ENCODE measurements at places on chromosomes 3 and 15.

DNA sequence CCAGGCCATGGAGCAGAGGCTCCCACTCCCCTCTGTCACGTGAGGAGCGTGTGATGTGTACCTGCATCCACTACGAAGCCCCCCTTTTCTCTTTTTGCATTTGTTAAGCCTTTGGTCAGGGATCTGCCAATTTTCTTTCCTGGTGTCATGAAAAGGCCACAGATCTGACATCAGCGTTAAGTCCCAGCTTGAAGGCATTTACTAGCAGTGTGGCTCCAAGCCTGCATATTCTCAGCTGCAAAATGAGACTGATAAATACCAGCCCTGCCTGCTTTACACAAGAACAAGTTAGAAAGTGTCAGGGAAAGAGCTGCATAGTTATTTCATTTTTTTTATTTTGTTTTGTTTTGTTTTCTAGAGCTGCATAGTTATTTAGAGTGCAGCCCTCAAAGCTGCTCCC is 2.3 kb upstream of the ANKRD63 start:
- DNase-seq = no peak

DNA sequence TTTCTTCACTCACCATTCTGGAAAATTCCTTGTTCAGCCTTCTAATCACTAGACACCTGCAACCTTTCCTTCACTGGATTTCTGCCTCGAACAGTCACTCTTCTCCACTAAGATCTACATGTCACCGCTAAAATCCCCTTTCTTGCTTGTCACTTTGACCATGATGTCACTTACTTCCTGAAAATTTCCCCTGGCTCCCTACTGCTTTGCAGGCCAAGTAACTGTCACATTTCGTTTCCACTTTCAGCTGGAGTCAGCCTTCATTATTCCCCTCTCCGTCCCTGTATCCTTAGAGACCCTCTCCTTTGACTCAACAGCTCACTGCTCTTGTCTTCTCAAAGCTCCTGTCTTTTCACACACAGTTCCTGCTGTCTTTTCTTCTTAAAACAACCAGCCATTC is 15.9 kb downstream of the CHL1 start:
- DNase-seq = no peak

DNA sequence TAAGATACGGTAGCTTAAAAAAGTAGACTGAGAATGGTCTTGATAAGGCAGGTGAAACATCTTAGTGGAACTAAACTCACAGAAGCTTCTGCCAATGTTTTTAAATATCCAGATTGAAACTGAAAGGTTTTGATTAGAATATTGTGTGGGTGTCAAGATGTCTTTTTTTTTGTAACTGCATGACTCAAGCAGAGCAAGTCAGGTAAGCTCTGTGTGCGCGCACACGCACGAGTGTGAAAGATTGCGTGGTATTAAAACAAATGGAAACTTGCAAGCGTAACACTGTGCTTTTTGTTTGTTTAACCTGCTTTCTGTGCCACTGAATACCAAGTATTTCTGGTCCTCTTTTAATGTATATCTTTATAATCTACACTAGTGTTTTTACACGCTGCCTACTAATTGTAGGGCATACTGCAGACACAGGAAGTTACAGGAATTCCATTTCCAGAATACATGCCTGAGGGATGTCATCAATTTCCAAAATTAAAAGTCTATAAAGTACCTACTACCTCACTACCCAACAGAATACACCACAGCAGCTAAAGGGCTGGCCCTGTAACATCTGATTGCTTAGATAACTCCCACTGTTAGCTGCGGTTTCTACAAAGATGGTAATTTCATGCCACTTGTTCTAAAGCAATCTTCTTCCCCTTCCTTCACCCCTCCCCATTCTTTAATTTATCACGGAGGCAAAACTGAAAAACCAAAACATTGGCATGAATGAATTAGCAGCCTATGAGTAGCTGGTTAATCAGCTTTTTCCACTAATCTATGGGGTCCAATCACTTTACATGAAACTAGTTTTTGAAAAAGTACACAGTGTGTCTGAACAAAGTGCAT is 472.8 kb downstream of the SHQ1 start:
- no peak for DNase-seq

- no peak for DNase-seq
Observed at GRCh38 chr3:11610700-11611275, 32.9 kb downstream of the VGLL4 start.

- DNase-seq = no peak
Observed at GRCh38 chr3:34359064-34359463, 560.6 kb downstream of the PDCD6IP start.

DNA sequence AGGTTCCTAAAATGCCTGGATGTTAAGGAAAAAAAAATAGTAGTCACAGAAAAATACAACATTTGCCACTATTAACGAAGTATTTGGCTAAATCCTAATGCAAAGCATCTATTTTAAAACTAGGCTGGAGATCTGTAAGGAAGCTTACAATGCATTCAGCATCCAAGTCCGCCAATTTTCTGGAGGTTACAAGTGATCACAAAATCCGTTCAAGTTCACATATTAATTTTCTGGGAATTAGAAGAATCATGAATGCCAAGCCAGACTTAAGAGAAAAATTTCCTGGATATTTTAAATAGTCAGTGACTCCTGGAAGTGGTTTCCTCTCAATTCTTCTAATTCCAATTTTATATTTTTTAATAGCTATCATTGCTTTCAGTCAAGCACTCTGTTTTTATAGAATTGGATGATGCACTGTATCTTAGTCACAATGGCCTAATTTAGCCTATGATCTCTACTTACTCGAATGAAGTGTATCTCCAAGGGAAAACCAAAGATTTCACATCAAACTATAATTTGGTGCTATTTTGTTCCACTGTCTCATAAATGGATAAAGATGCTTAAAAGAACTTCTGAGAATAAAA is 60.4 kb downstream of the P3H2 start:
- DNase-seq = no peak

GRCh38 chr15:82641129-82641798 is 5.9 kb downstream of the CPEB1 start:
- DNase-seq = no peak

GRCh38 chr3:147355084-147355752 is 51.1 kb downstream of the ZIC4 start:
- no peak for DNase-seq

- no peak for DNase-seq
Observed at GRCh38 chr3:128447561-128448013, 19.1 kb downstream of the DNAJB8 start.

DNA sequence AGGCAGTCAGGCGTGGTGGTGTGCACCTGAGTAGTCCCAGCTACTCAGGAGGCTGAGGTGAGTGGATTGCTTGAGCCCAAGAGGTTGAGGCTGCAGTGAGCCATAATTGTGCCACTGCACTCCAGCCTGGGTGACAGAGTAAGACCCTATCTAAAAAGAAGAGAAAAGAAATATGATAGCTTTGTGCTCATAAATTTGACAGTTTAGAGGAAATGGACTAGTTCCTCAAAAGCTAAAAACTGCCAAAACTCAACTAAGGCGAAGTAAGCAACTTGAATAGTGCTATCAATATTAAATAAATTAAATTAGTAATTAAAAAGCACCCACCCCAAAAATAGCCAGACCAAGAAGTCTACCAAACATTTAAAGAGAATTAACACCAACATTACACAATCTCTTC is 24.5 kb upstream of the SLC15A2 start:
- DNase-seq = no peak

DNA sequence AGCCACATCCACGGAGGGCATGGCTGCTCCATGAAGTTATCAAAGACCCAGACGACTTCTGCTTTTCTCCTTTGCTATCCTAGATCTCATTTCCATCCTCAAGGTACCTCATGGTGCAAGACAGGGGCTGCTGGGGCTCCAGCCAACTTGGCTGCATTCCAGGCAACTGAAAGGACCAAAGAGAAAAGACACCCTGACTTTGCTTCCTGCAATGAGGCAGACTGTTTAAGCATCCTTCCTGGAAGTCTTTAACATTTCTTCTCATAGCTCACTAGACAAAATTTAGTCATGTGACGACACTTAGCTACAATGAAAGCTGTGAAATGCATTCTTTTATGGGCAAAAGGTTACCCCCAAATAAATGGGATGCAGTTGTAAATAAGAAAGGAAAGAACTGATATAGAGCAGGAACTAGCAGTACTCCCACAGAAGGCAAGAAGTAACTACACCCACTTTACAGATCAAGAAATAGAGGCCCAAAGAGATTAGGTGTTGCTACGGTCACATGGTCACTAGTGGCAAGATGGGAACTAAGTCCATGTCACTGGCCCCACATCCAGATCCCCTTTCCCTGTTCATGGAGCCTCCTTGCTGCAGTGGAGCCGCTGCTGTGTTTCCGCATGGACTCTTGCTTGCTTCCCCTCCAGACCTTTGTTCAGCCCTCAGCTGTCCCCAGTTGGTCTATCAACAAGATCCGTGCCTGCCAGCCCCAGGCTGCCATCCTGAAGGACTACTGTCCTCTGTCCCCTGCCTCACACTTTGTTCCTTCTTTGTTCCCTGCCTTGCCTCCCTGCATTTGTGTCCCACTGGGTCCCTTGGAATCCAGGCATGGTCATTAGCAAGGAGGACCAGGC is 107.0 kb downstream of the XXYLT1 start:
- no peak for DNase-seq

GRCh38 chr3:31008994-31009393 is 114.5 kb upstream of the GADL1 start:
- no peak for DNase-seq

GRCh38 chr3:135471911-135472310 is 493.6 kb upstream of the PPP2R3A start:
- DNase-seq = no peak

- no peak for DNase-seq
Observed at GRCh38 chr3:18618723-18619122, 193.6 kb upstream of the SATB1 start.

GRCh38 chr3:195065142-195065863 is 205.7 kb downstream of the XXYLT1 start:
- no peak for DNase-seq

DNA sequence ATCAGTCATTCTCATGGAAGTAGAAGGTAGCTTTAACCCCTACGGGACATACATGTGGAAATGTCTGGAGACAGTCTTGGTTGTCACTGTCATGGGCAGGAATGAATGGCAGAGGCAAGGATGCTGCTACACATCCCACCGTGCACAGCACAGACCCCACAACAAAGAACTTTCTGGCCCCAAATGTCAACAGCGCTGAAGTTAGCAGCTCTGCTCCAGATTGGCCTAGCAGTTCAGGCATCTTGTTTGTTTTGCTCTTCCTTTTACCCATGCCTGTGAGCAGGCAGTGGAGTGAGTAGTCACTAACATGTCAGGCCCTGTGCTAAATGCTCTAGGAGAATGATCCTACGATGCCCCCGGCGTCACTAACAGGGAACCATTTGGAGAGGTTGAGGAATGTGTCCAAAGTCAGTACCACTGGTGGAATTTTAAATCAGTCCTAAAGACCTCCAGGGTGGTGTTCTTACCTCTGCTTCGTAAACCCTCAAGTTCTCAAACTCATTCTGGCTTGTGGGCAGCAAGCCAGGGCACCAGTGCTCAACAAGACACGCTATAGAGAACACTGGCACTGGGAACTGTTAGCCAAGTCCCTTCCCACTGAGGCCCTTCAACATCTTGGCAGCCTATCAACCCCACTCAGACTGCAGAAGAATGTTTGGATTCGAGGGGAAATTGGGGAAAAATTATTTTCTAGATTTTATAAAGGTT is 142.2 kb downstream of the FOXP1 start:
- DNase-seq = no peak

DNA sequence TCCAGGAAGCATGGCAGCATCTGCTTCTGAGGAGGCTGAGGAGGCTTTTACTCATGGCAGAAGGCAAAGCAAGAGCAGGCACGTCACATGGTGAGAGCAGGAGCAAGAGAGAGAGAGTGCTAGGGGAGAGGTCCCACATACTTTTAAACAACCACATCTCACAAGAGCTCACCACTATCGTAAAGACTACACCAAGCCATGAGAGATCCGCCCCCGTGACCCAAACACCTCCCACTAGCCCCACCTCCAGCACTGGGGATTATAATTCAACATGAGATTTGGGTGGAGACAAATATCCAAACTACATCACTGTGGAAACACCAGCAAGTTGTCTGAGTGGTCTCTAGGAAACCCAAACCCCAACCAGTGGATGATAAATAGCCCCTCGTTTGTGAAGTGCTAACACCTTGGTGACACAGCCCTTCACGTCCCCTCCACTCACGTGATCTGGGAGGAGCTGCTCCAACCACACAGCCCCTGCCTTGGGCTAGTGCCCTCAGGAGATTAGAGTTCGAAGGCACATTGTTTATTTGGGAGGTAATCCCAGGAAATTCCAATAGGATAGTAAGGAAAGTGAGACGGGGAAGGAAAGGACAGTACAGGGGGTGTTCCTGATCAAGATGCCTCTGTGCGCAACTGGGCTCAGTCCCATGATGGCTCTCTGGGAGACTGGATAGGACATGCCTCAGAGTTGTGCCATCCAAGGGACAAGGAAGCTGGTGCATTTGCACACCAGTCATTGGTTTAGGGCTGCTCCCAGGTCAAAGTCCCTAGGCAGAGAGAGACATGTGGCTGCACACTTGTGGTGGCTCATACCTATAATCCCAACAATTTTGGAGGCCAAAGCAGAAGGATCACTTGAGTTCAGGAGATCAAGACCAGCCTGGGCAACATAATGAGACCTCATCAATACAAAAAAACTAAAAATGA is 80.6 kb upstream of the CTNNB1 start:
- no peak for DNase-seq

DNA sequence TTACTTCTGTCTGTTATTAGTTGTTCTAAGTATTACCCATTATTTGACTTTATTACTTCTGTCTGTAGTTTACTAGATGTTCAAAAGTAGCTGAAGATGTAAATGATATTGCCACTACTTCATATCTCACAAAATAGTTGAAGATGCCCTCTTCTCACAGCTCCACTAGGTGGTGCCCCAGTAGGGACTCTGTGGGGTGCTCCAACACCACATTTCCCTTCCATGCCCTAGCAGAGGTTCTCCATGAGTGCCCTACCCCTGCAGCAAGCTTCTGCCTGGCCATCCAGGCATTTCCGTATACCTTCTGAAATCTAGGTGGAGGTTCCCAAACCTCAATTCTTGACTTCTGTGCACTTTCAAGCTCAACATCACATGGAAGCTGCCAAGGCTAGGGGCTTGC is 80.8 kb downstream of the KCNH8 start:
- DNase-seq = no peak

- DNase-seq = no peak
Observed at GRCh38 chr3:186743666-186744065, 26.5 kb downstream of the KNG1 start.

DNA sequence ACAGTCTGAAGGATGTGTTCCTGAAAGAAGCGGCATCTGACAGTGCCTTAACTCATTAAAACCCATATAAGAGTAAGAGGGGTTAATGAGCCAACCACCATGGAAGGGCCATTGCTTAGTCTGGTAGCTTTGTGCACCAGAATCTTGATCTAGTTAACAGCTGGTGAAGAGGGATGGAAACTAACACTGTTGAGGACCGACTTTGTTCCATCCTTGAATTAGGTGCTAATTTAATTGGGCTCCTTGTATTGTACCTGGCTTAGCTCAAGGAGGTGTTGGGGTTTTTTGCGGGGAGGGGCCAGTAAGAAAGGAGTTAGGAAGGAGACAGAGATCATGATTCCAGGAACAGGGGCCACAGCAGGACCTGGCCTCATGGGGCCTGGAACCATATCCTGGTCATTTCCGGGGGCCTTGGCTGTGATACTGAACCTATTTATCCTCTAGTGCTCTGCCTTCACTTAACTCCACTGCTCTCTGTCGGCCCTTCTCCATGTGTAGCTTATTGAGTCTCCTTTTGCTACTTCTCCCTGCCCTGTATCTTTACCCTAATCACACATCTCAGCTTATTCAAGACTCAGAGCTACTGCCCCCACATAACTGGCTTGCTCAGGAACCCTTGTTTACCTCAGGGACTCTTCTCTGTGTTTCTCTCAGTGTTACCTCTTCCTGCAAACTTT is 93.0 kb downstream of the RPL22L1 start:
- DNase-seq = no peak

- no peak for DNase-seq
Observed at GRCh38 chr3:182717216-182717615, 76.1 kb upstream of the ATP11B start.

Measured in inflammatory macrophage (primary cell).